ENCODE measurements at places on chromosomes 12 and 14.
A peak's percentile ranks its signal among the peaks of the same experiment; 100 is the strongest.

DNA sequence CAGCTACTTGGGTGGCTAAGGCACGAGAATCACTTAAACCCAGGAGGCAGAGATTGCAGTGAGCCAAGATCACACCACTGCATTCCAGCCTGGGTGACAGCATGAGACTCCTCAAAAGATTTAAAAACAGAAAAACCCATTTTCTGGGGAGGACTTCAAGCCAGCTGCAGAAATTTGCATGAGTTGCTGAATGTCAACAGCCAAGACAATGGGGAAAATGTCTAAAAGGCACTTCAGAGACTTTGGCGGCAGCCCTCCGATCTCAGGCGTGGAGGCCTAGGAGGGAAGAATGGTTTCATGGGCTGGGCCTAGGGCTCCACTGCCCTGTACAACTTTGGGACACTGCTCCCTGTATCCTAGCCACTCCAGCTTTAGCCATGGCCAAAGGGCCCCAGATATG lies 177.8 kb upstream of the C14orf180 start:
- no peak for DNase-seq

DNA sequence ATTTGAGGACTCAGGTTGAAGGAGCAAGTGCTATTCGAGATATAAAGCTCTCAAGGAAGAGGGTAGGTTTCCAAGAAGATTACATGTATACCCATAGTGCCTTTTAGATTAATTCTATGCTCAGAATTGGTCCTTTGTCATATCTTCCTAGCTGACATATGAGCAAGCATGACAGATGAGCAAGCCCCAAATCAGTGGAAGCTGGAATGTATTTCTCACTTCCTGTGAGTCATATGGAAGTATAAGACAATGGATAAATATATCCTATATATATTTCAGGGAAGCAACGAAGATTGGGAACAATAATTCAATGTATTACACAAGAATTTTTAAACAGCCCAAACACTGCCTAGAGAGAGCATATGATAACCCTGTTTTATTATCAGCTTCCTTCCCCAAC lies 674.1 kb upstream of the ATXN7L3B start:
- no peak for DNase-seq

DNA sequence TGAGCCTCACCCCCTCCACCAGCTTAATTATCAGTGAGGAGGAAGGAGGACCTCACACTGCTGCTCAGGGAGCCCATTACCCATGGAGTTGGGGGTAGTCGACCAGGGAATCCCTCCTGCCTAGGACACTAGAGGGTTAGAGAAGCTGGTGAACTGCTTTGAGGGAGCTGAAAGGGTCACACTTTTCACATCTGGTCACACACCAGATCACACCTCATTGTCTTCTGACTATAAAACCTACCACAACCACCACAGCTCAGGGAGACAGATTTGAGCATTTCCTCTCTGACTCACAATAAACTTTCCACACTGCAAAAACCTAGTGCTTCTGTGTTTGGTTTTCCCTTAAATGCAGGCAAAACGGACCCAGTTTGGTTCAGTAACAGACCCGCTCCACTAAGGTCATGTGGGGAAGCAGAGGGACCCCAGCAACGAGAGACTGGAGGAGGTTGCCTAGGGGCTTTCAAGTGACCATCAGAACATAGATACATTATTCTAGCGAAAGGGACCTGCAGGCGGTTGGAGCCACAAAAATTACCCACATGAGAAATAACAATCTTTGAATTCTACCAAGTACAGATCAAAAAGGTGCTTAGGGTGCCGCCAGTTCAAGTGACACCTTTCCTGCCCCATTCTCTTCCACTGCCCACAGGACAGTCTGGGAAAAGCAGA lies 151.4 kb upstream of the AVPR1A start:
- DNase-seq = peak; percentile 63

- DNase-seq = no peak
Measured at GRCh38 chr14:65423982-65424381, 11.5 kb downstream of the FUT8 start.

- DNase-seq = peak; percentile 67
Measured at GRCh38 chr12:89927226-89927698, 218.6 kb upstream of the ATP2B1 start.

GRCh38 chr12:47303995-47304560 lies 224.3 kb upstream of the AMIGO2 start:
- DNase-seq = no peak

DNA sequence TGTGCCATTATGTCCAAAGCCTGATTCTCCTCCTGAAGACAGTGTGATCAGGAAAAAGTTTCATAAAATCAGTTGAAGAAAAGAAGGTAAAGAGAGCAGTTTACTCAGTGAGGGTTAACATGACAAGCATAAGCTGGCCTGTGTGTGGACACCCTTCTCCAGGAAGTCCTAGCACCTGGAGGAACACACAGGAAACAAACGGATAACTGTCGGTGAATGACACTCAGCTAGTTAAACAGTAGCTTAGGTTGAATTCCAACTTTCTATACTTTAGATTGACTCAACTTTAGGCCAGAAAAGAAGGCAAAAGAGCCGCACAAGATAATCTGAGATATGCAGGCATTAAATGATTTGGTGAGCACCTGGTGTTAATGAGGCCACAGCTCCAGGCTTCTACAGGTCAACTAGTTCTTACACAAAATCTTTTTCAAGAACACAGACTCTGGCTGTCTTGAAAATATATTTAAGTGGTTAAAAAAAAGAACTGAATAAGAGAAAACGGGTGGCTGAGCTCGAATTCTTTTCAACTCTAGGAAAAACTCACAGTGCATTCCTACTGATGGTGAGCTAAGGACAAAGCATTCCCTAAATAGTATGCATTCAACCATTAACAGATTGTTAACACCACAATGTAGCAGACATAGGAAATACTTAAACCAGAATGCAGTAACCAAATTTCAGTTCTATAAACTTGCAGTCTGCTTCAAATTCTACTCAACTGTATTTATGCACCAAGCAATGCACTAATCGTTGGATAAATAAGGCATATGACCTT lies 56.9 kb upstream of the TSPAN8 start:
- DNase-seq = no peak

DNA sequence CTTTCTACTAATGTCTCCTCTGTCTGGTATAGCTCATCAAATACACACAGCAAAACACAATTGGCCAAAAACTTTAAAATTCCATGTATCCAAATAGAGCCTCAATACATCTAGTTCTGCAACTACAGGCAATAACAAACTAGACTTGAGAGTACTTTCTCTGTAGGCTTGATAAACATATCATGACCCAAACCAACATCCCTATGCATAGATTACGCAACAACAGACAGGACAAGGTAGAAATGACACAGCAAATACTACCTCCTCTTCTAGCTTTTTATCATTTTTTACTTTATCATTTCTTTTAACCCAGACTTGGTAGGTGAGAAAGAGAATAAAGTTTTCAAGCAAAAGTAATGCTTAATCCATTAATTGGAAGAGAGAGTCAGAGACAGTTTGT lies 41.8 kb downstream of the EML5 start:
- DNase-seq = no peak

DNA sequence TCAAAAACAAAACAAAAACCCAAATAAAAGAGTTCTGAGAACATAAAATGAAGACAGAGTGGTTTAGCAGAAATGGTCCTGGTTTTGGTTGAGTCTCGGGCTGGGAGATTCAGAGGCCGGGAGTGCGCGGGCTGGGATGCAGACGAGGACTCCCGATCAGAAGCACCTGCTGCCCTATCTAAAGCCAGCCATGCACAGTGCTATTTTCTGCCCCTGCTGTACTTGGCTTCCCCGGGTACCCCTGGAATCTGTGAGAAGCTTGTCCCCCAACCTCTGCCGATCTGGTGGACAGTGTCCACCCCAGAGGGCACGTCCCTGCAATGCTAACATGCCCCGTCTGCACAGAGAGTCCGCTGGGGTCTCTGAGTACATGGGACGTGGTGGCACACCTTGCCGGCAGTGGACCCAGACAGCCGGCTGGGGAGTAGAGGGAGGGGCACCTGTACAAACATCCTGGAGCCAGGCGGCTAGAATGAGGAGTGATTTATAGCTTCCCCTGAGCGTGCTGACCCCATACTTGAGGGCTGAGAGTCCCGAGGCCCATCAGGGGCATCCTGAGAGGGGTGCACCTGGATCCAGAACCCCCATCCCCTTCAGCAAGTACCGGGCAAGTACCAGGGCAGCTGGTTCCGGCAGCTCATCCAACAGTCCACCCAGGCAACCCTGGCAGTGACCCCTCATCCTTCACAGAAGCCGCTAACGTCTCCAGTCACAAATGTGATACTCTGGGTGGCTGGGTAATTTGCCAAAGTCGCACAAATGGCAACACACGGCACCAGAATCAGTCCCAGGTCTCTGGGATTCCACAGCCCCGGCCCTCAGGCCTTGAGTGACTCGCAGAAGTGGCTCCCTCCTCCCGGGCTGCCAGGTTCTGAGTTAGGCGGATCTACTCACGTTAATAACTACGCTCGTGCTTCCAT lies 37.1 kb downstream of the CHGA start:
- DNase-seq = no peak

GRCh38 chr14:82009076-82009475 lies 475.4 kb upstream of the SEL1L start:
- DNase-seq = peak; percentile 15

DNA sequence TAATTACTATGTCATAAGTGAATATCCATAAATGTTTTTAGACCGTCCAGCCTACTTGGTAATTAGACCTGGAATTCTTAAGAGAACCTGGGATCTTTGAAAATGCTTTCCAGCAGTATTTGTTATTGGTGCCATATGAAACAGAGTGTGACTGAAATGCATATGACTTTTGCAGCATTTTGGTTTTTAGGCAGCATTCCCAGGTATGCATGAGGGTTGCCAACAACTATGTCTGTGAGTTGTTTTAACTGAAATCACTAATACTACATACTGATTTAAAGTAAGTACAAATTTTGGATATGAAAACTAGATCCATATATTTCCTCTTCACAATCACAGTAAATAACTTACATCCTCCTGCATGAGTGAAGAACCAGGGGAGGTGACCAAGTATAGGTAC lies 437.7 kb upstream of the FAR2 start:
- no peak for DNase-seq

Measured in KBM-7 (cell line).